ENCODE measurements at places on chromosomes 3 and 15.

DNA sequence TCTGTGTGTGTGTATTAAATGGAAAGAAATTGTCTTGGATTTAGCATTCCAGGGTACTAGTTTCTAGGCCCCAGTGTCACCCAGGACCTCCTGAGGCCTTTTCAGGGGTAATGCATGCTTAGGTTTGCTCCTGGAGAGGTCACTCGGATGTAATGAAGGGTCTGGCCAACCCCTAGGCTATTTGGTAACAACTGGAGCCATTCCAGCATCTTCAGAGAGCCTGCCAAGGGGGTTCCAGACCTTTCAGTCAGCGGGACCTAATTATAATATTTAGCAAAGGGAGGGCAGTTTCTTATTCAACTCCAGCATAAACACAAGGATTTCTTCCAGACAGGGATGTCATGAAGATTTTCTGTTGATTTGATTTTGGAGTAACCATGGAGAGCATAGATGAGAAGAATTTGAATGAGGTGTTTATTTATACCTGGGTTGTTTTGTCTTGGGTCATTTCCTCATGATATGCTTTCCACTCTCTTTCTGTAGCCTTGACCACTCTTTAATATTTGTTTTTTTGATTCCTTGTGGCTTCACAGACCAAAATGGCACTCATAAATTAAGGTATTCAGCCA lies 17.4 kb downstream of the KAT2B start:
- no peak for DNase-seq

- DNase-seq: no peak
These were observed 69.2 kb downstream of the ATP8B4 start for GRCh38 chr15:50049871-50050270.

GRCh38 chr3:187000711-187001151 lies 70.4 kb downstream of the ST6GAL1 start:
- no peak for DNase-seq

- no peak for DNase-seq
These were observed 36.2 kb downstream of the FEM1B start for GRCh38 chr15:68313501-68314410.

DNA sequence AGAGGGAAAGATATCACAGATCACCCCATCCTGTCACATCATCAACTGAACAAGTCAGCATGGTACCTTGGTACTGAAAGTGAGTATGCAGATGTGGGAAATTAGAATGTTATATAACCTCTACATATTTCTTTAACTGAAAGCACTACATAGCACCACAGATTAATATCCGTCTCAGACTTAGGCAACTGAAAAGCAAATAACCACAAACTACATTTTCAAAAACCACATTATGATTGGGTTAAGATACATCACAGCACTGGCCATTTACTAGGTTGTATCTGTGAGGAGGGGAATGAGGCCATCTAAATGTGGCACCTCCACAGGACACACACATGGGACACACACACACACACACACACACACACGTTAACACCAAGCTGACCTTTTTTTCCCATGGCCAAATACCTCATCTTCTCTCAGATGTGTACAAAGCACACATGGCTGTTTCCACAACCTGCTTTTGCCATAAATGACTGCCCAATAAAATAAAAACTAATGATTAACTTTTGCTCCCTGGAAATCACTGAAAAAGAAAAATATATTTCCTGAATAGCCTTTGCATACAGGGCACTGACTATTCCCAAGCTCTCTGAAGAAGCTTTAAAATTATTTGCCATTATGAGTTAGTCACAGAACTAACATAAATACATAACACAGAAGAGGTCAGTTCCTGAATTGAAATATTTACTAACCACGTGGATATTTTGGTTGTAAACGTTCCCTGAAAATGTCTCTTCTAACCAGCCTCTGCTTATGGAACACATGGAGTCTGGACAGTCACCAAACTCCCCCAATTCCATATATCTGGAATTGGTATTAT lies 60.1 kb downstream of the SUMF1 start:
- DNase-seq: no peak

DNA sequence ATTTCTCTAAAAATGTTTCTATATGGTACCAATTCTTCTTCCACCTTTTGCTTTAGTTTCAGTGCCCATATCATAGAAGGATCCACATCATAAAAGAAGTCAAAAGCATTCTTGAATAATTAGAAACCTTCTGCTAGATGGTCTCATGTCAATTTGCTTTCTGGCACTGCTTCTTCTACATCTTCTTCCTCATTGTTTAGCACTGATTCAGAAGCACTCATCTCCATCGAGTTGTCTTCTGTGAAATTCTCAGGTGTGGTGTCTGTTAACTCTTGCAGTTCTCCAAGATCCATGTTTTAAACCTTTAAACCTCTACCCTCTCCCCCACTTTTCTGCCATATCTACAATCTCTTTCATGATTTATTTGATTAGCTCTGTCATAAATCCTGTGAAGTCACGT lies 154.8 kb downstream of the WDR76 start:
- DNase-seq: no peak

DNA sequence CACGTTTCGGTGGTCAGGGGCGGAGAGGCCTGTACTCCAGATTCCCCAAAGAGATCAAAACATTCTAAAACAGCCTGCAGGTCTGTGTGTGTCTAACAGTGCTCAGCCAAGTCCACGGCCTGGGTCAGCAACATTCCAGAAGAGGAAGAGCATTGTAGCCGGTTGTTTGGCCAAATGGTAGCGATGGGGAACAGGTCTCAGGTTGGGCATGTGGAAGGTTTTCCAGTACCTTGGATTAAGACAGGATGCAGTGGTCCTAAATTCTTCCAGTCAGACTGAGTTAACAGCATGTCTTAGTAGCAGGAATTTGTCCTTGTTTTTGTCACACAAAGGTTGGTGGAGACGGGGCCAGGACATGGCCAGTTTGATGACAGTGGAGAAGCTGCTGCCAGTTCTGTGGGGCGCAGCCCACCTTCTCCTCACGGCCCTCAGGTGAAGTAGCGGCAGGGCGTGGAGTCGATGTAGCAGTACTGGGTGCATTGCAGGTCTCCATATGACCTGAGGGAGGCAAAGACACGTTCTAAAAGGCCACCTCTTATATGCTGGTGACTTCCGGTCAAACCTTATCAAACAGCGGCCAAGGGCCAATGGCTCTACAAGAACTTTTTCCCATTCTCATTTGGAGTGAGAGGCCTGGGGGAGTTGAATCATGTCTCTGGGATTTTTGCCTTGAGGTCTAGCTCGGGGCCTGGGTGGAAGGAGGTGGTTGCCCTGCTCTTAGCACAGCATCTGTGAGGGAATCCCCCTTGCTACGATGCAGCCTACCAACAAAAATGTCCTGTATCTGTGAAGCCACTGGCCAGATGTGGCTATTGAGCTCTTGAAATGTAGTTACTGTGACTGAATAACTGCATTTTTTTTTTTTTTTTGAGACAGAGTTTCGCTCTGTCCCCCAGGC lies 24.1 kb downstream of the EAF1 start:
- no peak for DNase-seq

- no peak for DNase-seq
These were observed 4.3 kb upstream of the MANF start for GRCh38 chr3:51380601-51381332.

DNA sequence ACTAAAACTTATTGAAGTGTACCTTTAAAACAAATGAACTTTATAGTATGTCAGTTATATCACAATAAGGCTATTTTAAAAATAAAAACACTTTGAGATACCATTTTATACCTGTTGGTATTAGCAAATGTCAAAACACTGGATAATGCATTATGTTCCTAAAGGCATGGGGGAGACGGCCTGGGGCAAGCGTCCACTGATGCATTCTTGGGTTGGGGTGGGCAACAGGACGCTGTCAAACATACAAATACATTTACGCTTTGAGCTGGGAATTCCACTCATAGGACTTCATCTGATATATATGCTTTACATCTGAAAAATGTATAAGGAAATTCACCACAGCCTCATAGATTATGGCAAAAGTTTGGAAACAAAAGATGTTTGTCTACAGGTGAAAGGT lies 7.6 kb upstream of the GATA2 start:
- no peak for DNase-seq

GRCh38 chr15:48411971-48412591 lies 80.9 kb downstream of the DUT start:
- DNase-seq: no peak

- DNase-seq: no peak
These were observed 28.5 kb downstream of the CRABP1 start for GRCh38 chr15:78368651-78369050.

- DNase-seq: no peak
These were observed 25.7 kb downstream of the PCOLCE2 start for GRCh38 chr3:142863010-142863817.

DNA sequence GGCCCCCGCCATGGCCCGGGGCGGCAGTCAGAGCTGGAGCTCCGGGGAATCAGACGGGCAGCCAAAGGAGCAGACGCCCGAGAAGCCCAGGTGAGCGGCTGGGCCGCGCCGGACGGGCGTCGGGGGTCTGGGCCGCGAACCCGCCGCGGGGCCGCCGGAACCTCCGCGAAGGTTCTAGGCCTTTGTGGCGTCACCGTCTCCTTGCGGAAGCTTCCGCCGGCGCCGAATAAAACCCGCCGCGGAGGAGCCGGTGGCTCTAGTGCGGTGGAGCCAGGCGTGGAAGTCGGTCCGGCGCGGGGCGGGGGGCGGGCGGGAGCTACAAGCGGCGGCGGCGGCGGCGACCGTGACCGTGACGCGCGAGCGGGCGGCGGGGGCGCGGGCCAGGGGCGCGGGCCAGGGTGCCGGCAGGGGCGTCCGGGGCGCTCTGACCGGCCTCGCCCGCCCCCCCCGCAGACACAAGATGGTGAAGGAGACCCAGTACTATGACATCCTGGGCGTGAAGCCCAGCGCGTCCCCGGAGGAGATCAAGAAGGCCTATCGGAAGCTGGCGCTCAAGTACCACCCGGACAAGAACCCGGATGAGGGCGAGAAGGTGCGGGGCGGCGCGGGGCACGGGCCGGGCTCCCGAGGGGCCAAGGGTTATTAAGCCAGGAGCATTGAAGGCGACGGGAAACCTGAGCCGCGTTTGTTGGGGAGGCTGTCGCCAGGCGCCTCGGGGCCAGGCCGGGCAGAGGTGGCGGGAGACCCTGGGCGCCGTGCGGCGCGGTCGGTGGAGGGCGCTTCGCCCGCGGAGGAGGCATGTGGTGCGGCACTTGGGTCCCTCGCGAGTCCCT lies at the start of gene DNAJA4:
TSS of gene DNAJA4 (plus strand) at position 259 of the 833 bp plus-strand sequence. CDS start at position 461, 202 bp downstream.
- no peak for DNase-seq

DNA sequence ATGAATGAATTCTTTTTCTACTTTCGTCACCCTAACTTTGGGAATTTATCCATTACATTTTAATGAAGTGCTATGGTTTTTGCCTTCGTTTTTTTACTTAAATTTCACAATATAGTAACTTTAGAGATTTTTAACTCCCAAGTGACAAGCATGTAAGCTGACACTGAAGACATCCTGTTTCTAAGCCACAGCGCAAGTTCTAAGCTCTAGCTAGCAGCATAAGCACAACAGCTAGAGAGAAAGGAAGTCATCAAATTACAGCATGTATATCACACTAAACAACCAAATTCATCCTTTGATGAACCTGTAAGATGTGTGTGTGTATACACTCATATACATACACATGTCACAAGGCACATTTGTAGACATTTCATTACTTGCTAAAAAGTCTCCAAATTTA lies 119.3 kb downstream of the P3H2 start:
- no peak for DNase-seq

GRCh38 chr3:10273702-10274305 lies 18.9 kb downstream of the GHRL start:
- DNase-seq: no peak

GRCh38 chr3:167777356-167777755 lies 41.8 kb downstream of the SERPINI1 start:
- no peak for DNase-seq

- DNase-seq: no peak
These were observed 240.1 kb upstream of the ZPLD1 start for GRCh38 chr3:102194760-102195159.

- no peak for DNase-seq
These were observed 29.0 kb upstream of the ZNF710 start for GRCh38 chr15:89972085-89972484.

GRCh38 chr15:22911306-22911705 lies 68.9 kb downstream of the CYFIP1 start:
- no peak for DNase-seq

DNA sequence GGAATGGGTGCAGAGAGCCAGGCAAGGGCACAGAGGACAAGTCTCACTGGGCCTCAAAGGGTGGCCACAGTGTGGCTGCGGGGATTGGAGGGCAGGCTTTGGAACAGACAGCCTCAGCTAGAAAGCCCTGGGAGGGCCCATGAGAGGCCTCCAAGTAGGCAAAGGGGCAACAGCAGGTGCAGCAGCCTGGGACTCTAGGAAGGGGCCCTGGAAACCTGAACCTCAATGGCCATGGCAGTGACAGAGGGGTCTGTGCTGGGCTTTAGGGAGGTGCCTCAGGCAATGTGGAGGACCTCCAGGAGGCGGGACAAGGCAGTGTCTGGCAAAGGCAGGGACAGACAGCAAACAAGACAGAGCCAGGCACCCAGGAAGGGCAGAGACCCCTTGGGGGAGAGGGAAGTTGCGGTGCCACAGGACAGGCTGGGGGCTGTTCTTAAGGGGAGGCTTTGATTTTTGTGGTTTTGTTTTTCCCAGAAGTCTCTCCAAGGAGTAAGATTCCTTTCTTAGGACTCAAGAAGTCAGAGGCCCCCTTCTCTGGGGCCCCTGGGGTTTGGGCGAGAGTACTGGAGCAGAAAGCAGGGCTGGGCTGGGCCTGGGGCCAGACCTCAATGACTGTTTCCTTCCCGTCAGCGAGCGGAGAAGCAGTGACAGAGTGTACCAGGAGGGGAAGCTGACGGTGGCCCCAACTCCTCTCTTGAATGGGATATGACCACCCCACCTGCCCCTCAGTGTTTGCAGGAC lies 9.7 kb downstream of the STOML1 start:
- no peak for DNase-seq
